ENCODE measurements at places on chromosomes 2 and 18. TPM values are rescaled to one million over a fixed set of nuclear protein-coding genes. Genes with fewer than 3 reads are reported as not detected.

The ALKAL2 gene
- polyA plus RNA-seq, result not detected

The REG3A gene
- not detected for polyA plus RNA-seq

The ANKRD62 gene
- not detected for polyA plus RNA-seq

The DSC2 gene
- 0.22 TPM for polyA plus RNA-seq

The WNT10A gene
- 0.58 TPM for polyA plus RNA-seq

The KLHL41 gene
- 0.29 TPM for polyA plus RNA-seq

The LOXHD1 gene
- not detected for polyA plus RNA-seq

The RAB27B gene
- polyA plus RNA-seq, result 0.17 TPM

The ABCG8 gene
- polyA plus RNA-seq, result not detected

The CRYGC gene
- not detected for polyA plus RNA-seq

The ATP8B1 gene
- 1.8 TPM for polyA plus RNA-seq

The RBM44 gene
- polyA plus RNA-seq, result not detected

The SIGLEC15 gene
- polyA plus RNA-seq, result 6.3 TPM

The TLX2 gene
- polyA plus RNA-seq, result 0.20 TPM

The KIAA2012 gene
- 0.42 TPM for polyA plus RNA-seq

The SPR gene
- 7.1 TPM for polyA plus RNA-seq

The SLC19A3 gene
- 2.1 TPM for polyA plus RNA-seq

The SERPINB10 gene
- polyA plus RNA-seq, result not detected

The ACVR1 gene
- 14.2 TPM for polyA plus RNA-seq

The STARD6 gene
- polyA plus RNA-seq, result 0.75 TPM

The CYTIP gene
- 0.76 TPM for polyA plus RNA-seq

The LOXL3 gene
- polyA plus RNA-seq, result 4.9 TPM

The PLEK gene
- 2.0 TPM for polyA plus RNA-seq

The IMMT gene
- 60.9 TPM for polyA plus RNA-seq

The GCKR gene
- not detected for polyA plus RNA-seq

The DNAJB2 gene
- polyA plus RNA-seq, result 152 TPM

The UGT1A7 gene
- not detected for polyA plus RNA-seq

The SAG gene
- not detected for polyA plus RNA-seq

The CAPN14 gene
- not detected for polyA plus RNA-seq

The ATAD2B gene
- 1.6 TPM for polyA plus RNA-seq

The CCL20 gene
- polyA plus RNA-seq, result not detected

The SERPINB5 gene
- not detected for polyA plus RNA-seq

The BMP10 gene
- not detected for polyA plus RNA-seq

The KLF11 gene
- polyA plus RNA-seq, result 11.8 TPM

The LINC00305 gene
- polyA plus RNA-seq, result not detected

The RND3 gene
- polyA plus RNA-seq, result 1.5 TPM

The FEZ2 gene
- polyA plus RNA-seq, result 20.3 TPM

The SKOR2 gene
- not detected for polyA plus RNA-seq

The HOXD11 gene
- polyA plus RNA-seq, result 5.1 TPM

The DARS1 gene
- 51.3 TPM for polyA plus RNA-seq

The TPRKB gene
- polyA plus RNA-seq, result 31.6 TPM

The CFAP221 gene
- 1.1 TPM for polyA plus RNA-seq

The ONECUT2 gene
- 2.1 TPM for polyA plus RNA-seq

The VAMP5 gene
- polyA plus RNA-seq, result 37.0 TPM

The TXNDC9 gene
- polyA plus RNA-seq, result 6.7 TPM

The CDKL4 gene
- not detected for polyA plus RNA-seq

The RNF152 gene
- 0.56 TPM for polyA plus RNA-seq

The FBXO41 gene
- polyA plus RNA-seq, result 19.7 TPM

The RNF144A gene
- 27.5 TPM for polyA plus RNA-seq

The TTN gene
- not detected for polyA plus RNA-seq

The EVX2 gene
- polyA plus RNA-seq, result 0.14 TPM

The TPO gene
- 0.14 TPM for polyA plus RNA-seq

The GPR17 gene
- 15.5 TPM for polyA plus RNA-seq

The SKA1 gene
- 12.1 TPM for polyA plus RNA-seq

The MGAT4A gene
- 8.3 TPM for polyA plus RNA-seq

The CGREF1 gene
- 8.4 TPM for polyA plus RNA-seq

The AGXT gene
- polyA plus RNA-seq, result 1.1 TPM

The HTR2B gene
- polyA plus RNA-seq, result not detected

Measured in brain (organoid and tissue), 16 donors.